Neural crest cell (in vitro differentiated cells): ENCODE measurements at places on chromosomes 4 and X.

DNA sequence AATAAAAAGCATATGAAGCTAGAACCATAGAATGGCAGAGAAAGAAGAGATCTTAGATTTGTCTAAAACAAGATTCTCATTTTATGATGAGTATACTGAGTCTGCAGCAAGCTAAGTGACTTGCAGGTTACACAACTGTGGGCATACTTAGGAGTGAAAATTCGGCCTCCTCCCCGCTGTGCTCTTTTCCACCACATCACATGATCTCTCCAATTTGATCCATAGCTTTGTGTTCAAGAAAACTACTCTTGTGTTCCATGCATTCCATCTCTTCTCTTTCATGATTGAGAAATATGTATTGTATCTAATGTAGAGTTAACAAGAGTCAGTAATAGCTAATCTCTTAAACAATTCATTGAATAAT is 234.3 kb downstream of the SCFD2 start:
- no peak for DNase-seq

DNA sequence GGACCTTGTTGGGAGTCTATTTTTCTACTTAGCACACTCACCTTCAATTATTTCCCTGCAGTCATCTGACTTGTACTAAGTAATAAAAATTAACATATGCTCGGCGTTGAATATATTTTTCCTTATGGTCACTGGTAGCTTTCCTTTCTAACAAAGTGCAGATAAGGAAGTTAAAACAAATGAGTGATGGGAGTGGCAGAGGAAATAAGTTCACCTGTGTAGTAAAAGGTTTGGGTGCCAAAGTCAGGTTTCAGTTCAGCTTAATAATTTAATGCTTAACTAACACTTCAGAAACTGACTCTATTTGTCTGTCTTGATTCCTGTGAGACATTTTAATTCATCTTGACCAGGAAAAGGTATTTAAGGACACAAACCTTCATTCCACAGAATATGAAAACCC is 184.4 kb downstream of the PCDH7 start:
- DNase-seq: no peak

GRCh38 chr4:144295286-144295995 is 154.9 kb upstream of the GYPA start:
- DNase-seq: no peak

DNA sequence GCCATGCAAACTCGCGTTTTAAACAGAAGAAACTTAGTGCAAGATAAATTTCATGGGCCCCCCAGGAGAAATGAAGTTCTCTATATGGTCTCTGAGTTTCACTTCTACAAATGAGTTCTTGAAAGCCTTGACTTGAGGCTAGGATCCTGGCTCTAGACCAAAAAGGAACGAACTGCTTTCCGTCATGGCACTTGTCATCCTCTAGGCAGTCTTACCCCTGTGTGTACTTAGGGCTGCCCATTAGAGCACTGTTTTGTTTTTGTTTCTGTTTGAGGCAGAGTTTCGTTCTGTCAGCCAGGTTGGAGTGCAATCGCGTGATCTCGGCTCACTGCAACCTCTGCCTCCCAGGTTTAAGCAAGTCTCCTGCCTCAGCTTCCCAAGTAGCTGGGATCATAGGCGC is 29.0 kb downstream of the RNF4 start:
- DNase-seq: no peak

- no peak for DNase-seq
Observed at GRCh38 chr4:11098461-11098860, 330.2 kb downstream of the HS3ST1 start.

DNA sequence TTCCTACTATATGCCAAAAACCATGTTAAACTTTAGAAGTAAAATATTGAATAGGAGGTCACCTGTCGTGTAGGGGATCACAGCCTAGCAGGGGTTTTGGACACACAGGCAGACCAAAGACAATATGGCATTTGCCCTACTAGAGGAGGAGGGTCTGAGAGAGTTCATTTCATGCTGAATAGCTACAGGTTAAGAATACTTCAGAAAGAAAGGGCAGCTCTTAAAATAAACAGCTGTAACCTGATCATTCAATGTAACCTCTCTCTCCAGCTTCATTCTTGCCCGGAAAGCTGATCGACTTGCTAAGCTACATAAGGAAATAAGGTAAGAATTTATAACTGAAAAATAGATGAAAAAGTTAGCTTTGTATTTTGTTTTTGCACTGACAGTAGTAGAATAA is 79.9 kb downstream of the MAOA start:
- no peak for DNase-seq

- DNase-seq: no peak
Observed at GRCh38 chr4:101037249-101037648, 310.1 kb downstream of the PPP3CA start.

DNA sequence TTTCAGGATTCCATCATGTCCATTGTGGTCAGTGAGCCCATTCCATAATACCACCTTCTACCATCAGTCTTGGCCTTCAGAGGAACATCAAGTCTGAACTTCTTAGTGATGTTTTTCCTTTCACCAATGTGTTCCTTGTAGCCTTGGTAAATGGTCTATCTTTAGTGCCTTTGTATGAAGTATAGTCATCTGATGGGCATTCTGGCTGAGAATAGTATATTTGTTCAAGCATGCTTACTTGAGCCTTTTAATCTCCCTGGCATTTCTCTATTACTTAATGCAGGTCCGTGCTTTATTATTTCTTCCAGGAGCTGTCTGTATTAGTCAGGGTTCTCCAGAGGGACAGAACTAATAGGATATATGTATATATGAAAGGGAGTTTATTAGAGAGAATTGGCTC is 99.7 kb downstream of the TLL1 start:
- DNase-seq: no peak

- DNase-seq: no peak
Observed at GRCh38 chr4:8099981-8100464, 58.6 kb downstream of the ABLIM2 start.

GRCh38 chrX:68784816-68785215 is 44.0 kb upstream of the EFNB1 start:
- DNase-seq: no peak

- no peak for DNase-seq
Observed at GRCh38 chrX:153533091-153533490, 15.6 kb downstream of the ATP2B3 start.

DNA sequence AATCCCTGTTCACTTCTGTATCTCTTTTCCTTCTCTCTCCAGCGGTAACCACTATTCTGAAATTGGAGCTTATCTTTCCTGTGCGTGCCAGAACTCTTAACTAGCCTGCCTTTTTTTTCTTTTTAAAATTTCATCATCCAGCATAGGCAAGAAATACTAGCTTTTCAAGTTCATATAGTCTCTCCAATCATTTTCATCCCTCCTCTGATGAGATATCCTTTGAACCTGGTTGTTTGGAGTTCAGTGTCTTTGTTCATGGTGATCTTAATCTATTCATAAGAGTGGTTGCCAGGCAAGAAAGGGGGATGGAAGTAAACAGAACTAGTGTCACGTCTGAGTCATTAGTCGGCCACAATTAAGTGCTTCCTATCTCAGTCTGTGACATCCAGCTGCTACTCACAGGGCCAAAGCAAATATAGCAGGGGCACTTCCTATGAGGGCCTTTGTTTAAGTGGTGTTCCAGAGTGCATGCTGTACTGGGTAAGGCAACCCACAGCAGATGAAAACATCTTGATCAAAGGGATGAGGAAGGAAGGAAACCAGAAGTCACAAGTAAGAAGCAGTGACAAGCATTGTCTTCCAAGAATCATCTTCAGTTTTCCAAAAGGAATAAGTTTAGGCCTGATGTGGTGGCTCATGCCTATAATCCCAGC is 56.4 kb upstream of the XIAP start:
- DNase-seq: no peak

DNA sequence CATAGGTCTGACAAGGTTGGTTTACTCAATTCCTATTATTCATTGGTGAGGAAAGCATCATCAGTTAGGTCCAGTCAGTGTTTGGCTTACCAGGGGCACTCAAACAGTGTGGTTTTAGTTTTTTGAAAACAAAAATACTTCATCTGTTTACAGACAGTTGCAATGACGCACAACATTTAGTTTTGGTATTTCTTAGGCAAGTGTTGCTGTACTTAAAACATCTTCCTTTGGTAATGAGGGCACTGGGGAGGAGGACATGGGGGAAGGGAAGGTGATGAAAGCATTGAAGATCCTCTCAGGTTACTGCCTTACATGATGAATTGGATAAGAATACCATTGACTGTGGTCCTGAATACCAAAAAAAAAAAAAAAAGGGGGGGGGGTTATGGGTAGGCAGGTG is 93.7 kb upstream of the MAOA start:
- no peak for DNase-seq

DNA sequence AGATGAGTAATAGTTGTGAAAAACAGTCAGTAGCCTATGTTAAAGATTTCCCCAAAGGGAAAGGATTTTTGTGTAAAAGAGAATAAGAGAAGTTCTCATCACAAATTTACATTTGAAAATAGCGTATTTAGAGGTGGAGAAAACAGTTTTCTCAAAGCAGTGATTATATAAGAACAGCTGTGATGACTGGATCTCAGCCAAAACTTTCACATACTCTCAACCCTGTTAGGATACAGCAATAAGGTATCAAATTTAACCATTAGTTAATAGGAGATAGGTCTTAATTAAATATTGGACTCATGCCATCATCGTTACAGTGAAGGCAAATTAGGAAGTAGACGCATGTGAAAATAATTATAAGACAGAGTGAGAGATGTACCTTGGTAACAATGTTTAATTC is 622.7 kb downstream of the PCDH18 start:
- DNase-seq: no peak

GRCh38 chr4:16995451-16995850 is 97.0 kb upstream of the LDB2 start:
- DNase-seq: no peak

DNA sequence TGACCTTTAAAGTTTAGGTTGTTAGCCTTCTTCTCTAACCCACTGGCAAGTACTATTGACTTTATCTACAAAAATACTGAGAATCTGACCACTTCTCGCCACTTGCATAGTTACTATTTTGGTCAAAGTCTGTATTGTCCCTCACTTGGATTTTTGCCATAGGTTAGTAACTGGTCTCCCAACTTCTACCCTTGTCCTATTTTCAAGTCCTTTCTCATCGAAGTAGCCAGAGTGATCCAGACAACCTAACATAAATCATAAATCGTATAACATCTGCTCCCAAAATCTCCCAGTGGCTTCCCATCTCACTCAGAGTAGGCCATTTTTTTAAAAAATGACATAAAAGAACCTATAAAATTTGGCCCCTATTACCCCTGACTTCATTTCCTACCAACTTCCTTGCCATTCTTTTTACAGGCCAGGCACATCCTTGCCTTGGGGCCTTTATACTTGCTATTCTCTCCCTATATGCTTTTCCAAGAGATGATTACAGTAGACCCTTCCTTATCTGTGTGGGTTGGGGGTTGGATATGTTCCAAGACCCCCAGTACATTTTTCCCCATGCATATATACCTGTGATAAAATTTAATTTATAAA is 29.0 kb downstream of the WDFY3 start:
- DNase-seq: no peak

- DNase-seq: no peak
Observed at GRCh38 chr4:53709693-53710092, 118.4 kb upstream of the LNX1 start.

- DNase-seq: no peak
Observed at GRCh38 chr4:40500781-40501180, 128.9 kb downstream of the RBM47 start.

DNA sequence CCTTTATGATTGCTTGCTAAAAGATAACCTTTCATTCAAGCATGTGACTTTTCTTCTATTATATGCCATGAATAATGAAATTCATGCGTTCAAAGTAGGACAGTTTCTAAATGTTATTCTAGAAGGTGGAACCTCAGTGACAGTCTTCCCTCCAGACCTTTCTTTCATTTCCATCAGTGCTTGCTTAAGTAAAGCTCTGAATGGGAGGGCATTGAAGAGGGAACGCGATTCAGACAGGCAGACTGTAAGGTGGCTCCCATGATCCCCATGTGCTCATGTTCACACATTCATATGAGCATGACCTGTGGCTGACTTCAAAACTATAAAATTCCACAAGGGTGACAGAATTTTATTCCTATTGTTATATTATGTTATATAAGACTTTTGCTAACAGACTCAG is 1367.3 kb upstream of the IGFBP7 start:
- no peak for DNase-seq

GRCh38 chrX:153902385-153902784 is 2.1 kb upstream of the AVPR2 start:
- DNase-seq: no peak

GRCh38 chr4:129804461-129804981 is 708.6 kb downstream of the C4orf33 start:
- DNase-seq: no peak

- DNase-seq: no peak
Observed at GRCh38 chrX:25049357-25049756, 33.6 kb upstream of the ARX start.

DNA sequence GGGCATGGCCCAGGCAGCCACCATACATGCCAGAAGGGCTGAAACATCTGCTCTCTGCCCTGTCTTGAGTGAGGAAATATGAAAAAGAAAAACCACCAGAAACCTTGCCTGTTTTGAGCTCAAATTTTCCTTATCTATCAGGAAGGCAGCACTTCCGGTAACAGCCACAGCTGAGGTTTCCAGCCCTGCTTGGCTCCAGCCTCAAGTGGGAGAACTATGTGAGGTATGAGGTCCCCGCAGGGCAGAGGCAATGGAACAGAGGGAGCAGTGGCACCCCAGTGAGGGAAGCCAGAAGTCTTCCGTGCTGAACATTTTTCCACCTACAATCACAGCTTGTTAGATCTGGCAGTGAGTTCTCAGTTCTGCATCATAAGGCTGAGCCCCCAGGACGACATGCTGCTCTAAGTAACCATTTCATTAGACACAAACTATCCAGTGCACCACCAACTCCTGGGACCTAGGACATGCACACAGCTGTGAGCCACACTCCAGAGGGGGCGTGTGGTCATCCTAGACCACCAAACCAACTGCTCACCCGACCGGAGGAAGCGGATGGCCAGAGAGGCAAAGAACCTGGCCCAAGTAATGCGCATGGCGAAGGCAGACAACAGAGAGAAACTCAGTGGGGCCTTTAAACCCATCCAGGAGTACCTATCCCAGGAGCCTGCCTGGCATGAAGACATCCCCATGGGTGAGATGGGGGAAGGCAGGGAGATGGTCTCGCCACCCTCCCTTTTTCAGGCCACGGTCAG is 22.6 kb downstream of the WDR1 start:
- DNase-seq: no peak

GRCh38 chr4:109820563-109820962 is 5.0 kb downstream of the GAR1 start:
- no peak for DNase-seq

GRCh38 chrX:136162827-136163570 is 15.7 kb downstream of the FHL1 start:
- peak; percentile 19 for DNase-seq

DNA sequence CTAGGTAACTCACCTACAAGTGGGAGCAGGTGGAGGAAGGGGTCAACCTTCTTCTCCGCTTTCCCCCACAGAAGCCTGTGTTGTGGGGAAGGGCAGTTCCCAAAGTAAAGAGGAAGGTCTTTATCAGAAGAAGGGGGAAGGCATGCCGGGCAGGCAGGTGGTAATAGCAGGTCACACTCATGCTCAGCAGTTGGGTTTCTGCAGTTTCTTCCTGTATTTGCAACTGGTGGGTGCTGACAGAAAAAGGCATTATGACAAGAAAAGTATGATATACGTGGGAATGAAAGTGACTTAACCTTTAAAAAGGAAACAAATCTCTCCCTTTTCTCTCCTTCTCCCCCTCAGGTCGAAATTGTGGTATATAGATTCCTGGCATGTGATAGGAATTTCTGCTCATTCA is 3.7 kb downstream of the MTMR1 start:
- DNase-seq: no peak

- DNase-seq: no peak
Observed at GRCh38 chrX:16604337-16604736, 45.6 kb upstream of the S100G start.
